ENCODE measurements at places on chromosomes 4 and X.

DNA sequence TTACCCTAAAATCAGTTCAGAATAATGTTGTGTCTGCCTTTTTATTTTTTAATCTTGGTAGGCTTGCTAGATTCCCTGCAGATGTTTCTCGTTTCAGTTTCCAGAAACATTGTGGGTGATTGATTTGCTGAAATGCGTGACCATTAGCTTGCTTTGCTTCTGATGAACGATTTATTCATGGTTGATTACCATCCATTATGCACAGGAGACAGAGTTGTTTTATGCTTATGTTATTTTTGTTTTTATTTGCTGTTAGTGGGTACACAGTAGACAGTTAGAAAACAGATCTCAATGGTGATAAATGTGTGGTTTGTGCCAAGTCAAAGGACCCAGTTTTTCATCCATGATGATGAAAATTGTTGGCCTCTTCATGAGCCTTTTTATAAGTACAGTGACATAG is 455.6 kb upstream of the BOD1L1 start:
- H3K27ac ChIP-seq: no peak overlapping the region
- no peaks in the 10 kb centered on the region for H3K36me3 ChIP-seq
- no peak overlapping the region for H3K4me3 ChIP-seq
- H3K4me1 ChIP-seq: no peaks in the 10 kb centered on the region
- no peak for DNase-seq

- H3K27ac ChIP-seq: peak overlapping the region; percentile 26
- DNase-seq: no peak
- no peak overlapping the region for H3K4me3 ChIP-seq
- no peaks in the 10 kb centered on the region for H3K27me3 ChIP-seq
- H3K36me3 ChIP-seq: no peaks in the 10 kb centered on the region
- no peaks in the 10 kb centered on the region for H3K4me1 ChIP-seq
Observed at GRCh38 chr4:184688005-184688404, 38.5 kb downstream of the PRIMPOL start.

GRCh38 chrX:13791145-13791544 is 25.7 kb downstream of the GPM6B start:
- no peak overlapping the region for H3K27ac ChIP-seq
- no peaks in the 10 kb centered on the region for H3K36me3 ChIP-seq
- H3K27me3 ChIP-seq: no peaks in the 10 kb centered on the region
- DNase-seq: no peak
- H3K4me3 ChIP-seq: no peak overlapping the region

DNA sequence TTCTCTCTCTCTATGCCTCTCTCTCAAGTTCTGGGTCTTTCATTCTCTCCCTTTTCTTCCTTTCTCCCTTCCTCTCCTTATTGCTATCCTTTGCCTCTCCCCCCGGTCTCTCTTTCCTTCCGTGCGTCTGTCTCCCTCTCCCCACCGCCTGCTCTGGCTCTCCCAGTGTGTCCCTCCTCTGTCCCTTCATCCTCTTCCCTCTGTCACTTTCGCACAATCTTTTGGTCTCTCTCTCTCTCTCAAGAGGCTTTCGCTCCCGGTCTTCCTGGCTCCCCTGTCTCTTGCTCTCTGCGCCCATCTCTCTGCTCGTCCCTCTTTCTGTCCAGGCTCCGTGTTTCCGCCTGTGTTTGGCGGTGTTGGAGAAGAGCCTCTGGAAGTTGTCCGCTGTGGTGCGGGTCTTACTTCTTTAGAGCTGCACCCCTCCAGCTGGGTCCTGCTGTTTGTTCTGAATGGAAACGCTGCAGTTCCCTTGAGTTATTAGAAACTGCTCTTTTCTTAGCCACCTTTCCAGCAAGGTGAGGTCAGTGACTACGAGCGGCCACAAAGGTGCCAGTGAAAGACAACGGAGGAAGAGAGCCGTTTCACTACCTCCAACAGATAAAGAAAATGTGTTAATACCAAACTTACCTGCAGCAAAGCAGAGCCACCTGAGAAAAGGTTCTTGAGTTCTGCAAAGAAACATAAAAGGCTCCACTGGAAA is 1.1 kb downstream of the BMPR1B start:
- DNase-seq: peak; percentile 12
- H3K27me3 ChIP-seq: peaks cover 19% of the 10 kb centered on the region
- H3K4me3 ChIP-seq: peak overlapping the region; percentile 50
- no peak overlapping the region for H3K27ac ChIP-seq
- H3K36me3 ChIP-seq: no peaks in the 10 kb centered on the region

GRCh38 chr4:114613560-114613959 is 15.0 kb downstream of the UGT8 start:
- no peak overlapping the region for H3K4me3 ChIP-seq
- H3K4me1 ChIP-seq: no peaks in the 10 kb centered on the region
- H3K27ac ChIP-seq: no peak overlapping the region
- no peak for DNase-seq
- H3K27me3 ChIP-seq: no peaks in the 10 kb centered on the region

DNA sequence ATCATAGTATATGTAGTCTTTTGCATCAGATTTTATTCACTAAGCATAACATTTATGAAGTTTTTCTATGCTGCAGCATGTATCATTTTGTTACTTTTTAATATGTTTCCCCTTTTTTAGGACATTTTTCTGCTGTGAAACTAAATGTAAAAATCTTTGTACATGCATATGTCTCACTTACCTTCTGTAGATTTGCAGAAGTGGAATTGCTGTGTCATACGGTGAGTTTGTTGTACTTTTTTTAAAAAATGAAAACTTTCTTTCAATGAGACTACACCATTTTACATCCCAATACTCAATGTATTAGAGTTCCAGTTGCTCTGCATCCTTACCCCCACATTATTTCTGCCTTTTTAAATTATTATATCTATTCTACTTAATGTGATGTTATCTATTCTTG is 868.9 kb downstream of the PDHA2 start:
- H3K4me3 ChIP-seq: no peak overlapping the region
- H3K27ac ChIP-seq: no peak overlapping the region
- H3K4me1 ChIP-seq: no peaks in the 10 kb centered on the region
- H3K36me3 ChIP-seq: no peaks in the 10 kb centered on the region
- H3K27me3 ChIP-seq: no peaks in the 10 kb centered on the region
- no peak for DNase-seq

- no peak overlapping the region for H3K27ac ChIP-seq
- no peak overlapping the region for H3K4me3 ChIP-seq
- no peaks in the 10 kb centered on the region for H3K27me3 ChIP-seq
Observed at GRCh38 chrX:130746077-130746476, 156.9 kb downstream of the ENOX2 start.

DNA sequence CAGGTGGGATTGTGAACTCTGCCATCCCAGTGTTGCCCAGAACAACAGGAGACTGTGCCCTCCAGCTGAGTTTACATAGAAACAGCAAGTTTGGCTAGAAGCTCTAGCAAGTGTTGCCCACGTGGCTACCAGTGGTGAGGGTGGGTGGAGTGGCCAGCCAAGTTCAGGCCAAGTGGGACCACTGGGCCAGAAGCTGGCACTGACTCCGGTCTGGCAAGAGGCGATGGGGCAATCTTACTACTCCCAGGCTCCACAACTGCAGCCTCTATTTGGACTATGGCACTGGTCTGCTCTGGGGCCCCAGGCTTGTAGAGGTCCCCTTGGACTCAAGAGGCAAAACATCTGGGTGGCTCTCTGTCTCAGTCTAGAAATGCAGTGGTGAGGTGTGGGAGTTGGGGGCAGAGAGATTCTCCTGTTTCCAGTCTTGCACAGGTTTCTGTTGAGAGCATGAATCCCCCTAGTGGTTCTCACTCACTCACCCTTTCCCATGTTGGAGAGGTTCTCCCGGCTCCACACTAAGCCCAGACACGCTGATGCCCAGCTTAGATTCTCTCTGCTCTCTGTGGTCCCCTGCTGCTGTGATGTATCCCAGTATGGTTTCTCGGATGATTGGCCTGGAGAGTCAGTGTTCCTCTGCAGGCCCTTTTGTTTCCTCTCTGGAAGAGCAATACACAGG is 615.3 kb downstream of the PDHA2 start:
- H3K27ac ChIP-seq: no peak overlapping the region
- no peaks in the 10 kb centered on the region for H3K27me3 ChIP-seq
- H3K4me3 ChIP-seq: no peak overlapping the region

GRCh38 chrX:34144246-34144645 is 12.1 kb upstream of the FAM47A start:
- H3K36me3 ChIP-seq: no peaks in the 10 kb centered on the region
- no peak for DNase-seq
- no peak overlapping the region for H3K27ac ChIP-seq
- H3K4me3 ChIP-seq: no peak overlapping the region
- no peaks in the 10 kb centered on the region for H3K4me1 ChIP-seq
- no peaks in the 10 kb centered on the region for H3K27me3 ChIP-seq

- DNase-seq: peak; percentile 84
- peak within 1 kb of the TSS; percentile 89 for H3K27ac ChIP-seq
- H3K27me3 ChIP-seq: no peaks in the 10 kb centered on the region
- H3K4me3 ChIP-seq: peak within 1 kb of the TSS; percentile 96
- peaks cover 15% of the 10 kb centered on the region for H3K4me1 ChIP-seq
Observed at GRCh38 chr4:156971676-156972378, at the start of gene PDGFC. Gene PDGFC, minus strand, starts transcription at chr4:156971799. Its CDS starts 896 bp downstream, at chr4:156970903.

- DNase-seq: peak; percentile 80
- peak overlapping the region; percentile 47 for H3K27ac ChIP-seq
- H3K36me3 ChIP-seq: no peaks in the 10 kb centered on the region
Observed at GRCh38 chr4:16893141-16893651, 5.2 kb downstream of the LDB2 start.

- H3K36me3 ChIP-seq: no peaks in the 10 kb centered on the region
- peak; percentile 51 for DNase-seq
- H3K27ac ChIP-seq: peak overlapping the region; percentile 87
- peak overlapping the region; percentile 85 for H3K4me3 ChIP-seq
Observed at GRCh38 chr4:128288689-128289106, 1.1 kb upstream of the PGRMC2 start.

GRCh38 chr4:175560604-175561003 is 251.5 kb downstream of the GPM6A start:
- DNase-seq: peak; percentile 47
- no peaks in the 10 kb centered on the region for H3K27me3 ChIP-seq
- H3K27ac ChIP-seq: no peak overlapping the region
- H3K36me3 ChIP-seq: no peaks in the 10 kb centered on the region
- H3K4me1 ChIP-seq: no peaks in the 10 kb centered on the region

- peak; percentile 12 for DNase-seq
- H3K27me3 ChIP-seq: no peaks in the 10 kb centered on the region
- no peak overlapping the region for H3K4me3 ChIP-seq
- H3K36me3 ChIP-seq: no peaks in the 10 kb centered on the region
Observed at GRCh38 chr4:104486716-104487504, 7.8 kb downstream of the CXXC4 start.

DNA sequence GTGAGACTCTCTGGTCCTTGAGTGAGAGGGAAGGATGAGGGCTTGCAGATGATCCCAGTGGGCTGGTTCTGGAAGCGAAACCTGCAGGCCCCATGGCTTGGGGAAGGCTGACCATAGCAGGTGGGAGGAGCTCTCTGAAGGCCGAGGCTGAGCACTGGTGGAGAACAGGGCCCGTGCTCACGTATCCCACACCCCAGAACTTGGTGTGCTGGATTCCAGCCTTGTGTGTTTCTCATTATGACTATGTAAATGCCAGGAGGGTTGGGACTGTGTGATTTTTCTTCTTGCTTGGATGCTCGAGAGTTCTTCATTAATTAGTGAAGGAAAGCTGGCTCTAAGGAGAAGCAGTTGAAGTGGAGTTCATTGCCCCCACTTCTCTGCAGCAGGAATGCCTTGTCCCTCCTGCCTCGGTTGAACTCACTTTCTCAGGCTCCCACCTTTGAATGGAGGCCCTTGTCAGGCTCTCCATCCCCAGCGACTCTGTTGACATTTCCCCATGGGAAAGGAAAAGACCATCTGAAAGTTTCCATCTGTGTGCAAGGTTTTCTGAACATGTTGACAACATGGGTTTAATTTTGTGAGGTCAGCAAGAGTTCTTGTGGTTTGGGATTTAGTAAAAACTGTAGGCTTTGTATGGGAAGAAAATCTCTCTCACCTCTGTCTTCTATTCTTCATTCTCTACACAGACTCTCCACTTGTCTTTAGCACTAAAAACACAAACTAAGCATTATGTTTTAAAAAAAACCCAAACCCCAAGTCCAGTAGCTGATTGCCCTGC is 57.7 kb downstream of the TBL1X start:
- H3K4me1 ChIP-seq: peaks cover 3% of the 10 kb centered on the region
- no peak overlapping the region for H3K4me3 ChIP-seq
- H3K36me3 ChIP-seq: no peaks in the 10 kb centered on the region
- no peak overlapping the region for H3K27ac ChIP-seq
- peak; percentile 51 for DNase-seq

DNA sequence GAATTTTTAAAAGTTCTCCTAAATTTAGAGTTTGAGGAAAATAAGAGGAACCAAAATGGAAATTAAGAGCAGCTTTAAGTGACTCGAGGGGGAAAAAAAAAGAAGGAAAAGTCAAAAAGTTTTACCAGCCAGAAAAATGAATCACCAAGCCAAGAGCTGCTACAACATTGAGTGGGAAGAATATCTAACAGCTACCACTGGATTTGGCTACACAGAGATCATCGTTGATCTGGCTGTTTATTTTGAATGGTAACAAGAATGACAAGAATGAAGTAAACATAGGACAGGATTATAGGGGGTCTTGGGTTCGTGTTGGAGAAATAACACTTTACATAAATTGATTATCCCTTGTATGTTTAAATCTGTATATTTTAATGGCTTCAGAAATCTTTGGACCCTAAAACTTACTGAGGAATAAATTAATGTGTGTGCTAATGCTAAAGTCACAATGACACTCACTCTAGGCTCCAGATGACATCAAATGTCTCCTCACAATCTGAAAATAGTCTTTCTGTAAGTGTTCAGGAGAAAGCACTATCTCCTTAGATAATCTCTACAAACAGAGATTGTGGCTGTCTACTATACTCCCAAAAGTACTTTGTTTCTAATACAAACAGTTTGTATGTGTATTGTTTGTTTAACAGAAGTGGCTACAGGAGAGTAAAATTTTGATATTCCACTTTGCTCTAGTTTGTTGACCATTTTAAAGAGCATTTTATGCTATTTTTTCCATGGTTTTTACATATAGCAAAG is 3.1 kb upstream of the CSN3 start:
- peak; percentile 16 for DNase-seq
- H3K4me3 ChIP-seq: no peak overlapping the region
- no peaks in the 10 kb centered on the region for H3K4me1 ChIP-seq
- no peaks in the 10 kb centered on the region for H3K36me3 ChIP-seq
- no peaks in the 10 kb centered on the region for H3K27me3 ChIP-seq
- H3K27ac ChIP-seq: no peak overlapping the region

GRCh38 chr4:47705326-47705981 is 132.4 kb downstream of the CORIN start:
- DNase-seq: peak; percentile 15
- no peak overlapping the region for H3K27ac ChIP-seq

GRCh38 chrX:10900585-10901289 is 210.4 kb upstream of the HCCS start:
- no peaks in the 10 kb centered on the region for H3K27me3 ChIP-seq
- H3K27ac ChIP-seq: no peak overlapping the region
- DNase-seq: peak; percentile 79
- peaks cover 2% of the 10 kb centered on the region for H3K4me1 ChIP-seq

GRCh38 chr4:105158837-105159236 is 12.2 kb downstream of the TET2 start:
- H3K4me3 ChIP-seq: no peak overlapping the region
- H3K4me1 ChIP-seq: no peaks in the 10 kb centered on the region
- H3K27me3 ChIP-seq: no peaks in the 10 kb centered on the region
- no peaks in the 10 kb centered on the region for H3K36me3 ChIP-seq
